ENCODE measurements at places on chromosomes 5 and 9.

DNA sequence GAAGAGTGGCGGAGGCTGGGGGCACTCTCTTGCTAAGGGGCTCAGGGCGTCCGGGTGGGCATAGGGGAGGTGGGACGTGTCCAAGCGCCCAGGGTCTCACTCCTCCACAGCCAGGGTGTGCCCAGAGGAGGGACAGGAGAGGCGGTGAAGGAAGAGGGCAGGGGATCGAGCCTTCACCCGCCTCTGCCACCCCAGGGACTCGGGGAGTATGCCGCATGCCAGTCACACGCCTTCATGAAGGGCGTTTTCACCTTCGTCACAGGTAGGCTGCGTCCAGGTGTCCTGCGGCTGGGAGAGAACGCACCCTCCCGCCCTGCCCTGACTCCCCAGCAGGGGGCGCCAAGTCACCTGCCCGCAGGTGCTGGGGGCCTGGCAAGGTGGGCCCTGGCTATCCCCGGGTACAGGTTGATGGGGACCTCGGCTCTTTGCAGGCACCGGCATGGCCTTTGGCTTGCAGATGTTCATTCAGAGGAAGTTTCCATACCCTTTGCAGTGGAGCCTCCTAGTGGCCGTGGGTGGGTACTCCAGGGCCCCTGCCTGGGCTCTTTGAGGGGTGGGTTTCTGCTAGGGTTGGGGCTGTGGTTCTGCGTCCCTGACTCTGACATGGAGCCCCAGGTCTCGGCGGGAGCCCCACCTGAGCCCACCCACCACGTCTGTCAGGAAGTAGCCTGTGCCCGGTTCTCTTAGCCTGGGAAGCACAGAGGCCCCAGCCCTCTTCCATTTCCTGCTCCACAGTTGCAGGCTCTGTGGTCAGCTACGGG, 552 bp downstream of the TMEM141 start:
- no peak for DNase-seq

- DNase-seq: no peak
Measured at GRCh38 chr5:90096415-90097081, 313.0 kb downstream of the CETN3 start.

DNA sequence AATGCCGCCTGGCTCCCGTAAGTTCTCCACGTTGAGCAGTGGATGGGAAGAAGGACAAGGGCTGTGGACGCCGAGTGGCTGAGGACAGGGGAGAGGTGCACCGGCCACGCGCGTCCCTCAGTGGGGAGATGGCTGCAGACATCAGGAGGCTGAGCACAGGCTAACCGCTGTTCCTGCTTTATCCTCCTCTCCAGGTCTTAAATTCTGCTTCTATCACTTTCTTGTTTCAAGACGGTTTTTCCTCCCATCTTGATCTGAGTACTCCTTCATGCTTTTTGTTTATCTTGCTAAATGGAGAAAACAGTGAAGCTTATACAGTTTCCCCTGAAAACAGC, 42.1 kb upstream of the SLC6A19 start:
- no peak for DNase-seq

GRCh38 chr5:36406023-36406422, 104.3 kb upstream of the RANBP3L start:
- no peak for DNase-seq

- no peak for DNase-seq
Measured at GRCh38 chr5:16695779-16696178, 79.0 kb upstream of the RETREG1 start.

GRCh38 chr9:126361810-126362238, 35.2 kb downstream of the MVB12B start:
- no peak for DNase-seq

GRCh38 chr9:88161144-88161543, 22.9 kb upstream of the SPATA31C2 start:
- DNase-seq: peak; percentile 49

- DNase-seq: peak; percentile 93
Measured at GRCh38 chr5:88683506-88684135, 199.4 kb downstream of the MEF2C start.
